Jurkat, Clone E6-1 (cell line): ENCODE measurements at places on chromosomes 16 and 17.

DNA sequence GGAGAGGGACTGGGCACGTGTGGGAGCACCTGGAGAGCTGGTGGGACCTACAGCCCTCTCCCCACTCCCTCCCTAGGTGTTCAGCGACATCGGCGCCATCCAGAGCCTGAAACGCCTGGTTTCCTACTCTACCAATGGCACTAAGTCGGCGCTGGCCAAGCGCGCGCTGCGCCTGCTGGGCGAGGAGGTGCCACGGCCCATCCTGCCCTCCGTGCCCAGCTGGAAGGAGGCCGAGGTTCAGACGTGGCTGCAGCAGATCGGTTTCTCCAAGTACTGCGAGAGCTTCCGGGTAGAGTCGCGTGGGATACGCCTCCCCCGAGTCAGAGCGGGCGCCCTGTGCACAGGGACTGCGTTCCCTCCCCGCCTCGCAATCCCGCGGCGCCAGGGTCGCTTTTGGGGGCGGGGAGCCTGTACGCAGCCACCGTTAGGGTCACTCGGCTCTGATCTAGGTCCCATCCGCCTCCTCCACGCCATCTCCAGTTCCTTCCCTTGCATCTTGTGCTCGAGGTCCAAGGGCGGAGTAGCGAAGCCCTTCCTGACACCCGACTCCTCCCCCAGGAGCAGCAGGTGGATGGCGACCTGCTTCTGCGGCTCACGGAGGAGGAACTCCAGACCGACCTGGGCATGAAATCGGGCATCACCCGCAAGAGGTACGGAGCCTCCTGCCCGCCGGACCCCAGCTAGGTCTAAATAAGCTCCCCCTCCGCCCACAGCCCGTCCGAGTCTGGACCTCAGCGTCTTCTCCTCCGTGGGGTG is 13.0 kb downstream of the SARM1 start:
- DNase-seq, result no peak

- DNase-seq, result no peak
Measured at GRCh38 chr16:86313631-86314030, 196.7 kb upstream of the FOXF1 start.

DNA sequence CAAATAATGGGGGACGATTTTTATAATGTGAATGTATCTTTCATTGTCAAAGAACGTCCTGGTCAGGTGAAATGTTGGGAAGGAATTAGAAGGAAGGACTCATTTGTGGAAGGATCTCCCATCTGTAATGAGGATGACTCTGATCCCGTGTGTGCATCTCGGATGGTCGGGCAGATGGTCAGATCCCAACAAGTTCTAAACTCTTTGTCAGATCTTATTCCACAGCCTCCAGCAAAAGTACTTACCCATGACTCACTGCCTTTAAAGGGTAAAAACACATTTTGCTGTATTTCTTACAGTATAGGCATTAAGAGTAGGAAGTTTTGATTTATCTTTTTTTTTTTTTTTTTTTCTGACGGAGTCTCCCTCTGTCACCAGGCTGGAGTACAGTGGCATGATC is 539 bp upstream of the KRTAP4-8 start:
- no peak for DNase-seq

- DNase-seq, result no peak
Measured at GRCh38 chr16:48113471-48113870, 42.3 kb downstream of the ABCC12 start.

DNA sequence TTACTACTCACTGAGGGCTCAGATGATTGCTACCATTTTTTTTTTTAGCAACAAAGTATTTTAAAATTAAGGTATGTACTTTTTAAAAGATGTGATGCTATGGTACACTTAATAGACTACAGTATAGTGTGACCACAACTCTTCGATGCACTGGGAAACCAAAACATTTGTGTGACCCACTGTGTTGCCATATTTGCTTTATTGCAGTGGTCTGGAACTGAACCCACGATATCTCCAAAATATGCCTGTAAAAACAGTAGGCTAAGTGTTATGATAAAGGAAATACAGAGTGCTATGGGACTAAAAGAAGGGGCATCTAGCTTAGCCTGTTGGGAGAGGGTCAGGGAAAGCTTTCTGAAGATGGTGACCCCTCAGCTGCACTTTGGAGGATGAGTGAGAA is 41.6 kb upstream of the HNF1B start:
- no peak for DNase-seq

GRCh38 chr17:32523017-32523680 is 36.4 kb downstream of the CDK5R1 start:
- DNase-seq, result no peak

GRCh38 chr16:86241681-86242080 is 268.6 kb upstream of the FOXF1 start:
- DNase-seq, result no peak

DNA sequence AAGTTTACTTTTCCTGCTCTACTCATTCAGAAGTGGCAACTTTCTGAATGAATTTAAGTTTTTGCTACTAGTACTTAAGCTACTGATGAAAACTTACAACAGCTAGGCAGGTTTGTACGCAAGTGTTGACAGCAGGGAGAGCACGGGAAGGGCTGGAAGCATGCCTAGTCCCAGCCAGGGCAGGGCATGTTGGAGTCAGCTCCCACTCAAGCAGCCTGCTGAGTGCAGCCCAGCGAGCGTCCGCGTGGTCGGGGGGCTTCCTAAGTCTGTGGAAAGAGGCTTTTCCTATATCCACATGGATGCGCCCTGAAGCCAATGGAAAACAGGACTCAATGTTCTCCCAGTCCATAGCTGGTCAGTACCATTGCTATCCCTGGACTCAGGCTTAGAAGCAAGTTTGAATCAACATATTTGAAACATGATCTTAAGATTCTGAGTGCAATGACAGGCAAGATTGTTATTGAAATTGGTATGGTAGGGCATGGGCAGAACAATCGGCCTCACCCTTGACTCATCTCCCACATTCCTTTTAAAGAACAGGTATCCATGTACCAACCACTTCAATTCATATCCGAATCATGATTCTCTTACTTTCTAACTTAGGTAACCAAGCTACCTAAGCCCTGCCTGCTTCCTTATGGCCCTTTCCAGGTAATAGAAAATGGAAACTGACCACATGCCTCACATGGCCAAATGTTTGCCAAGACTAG is 22.5 kb downstream of the CYB5D2 start:
- no peak for DNase-seq

GRCh38 chr17:50425682-50426471 is at the start of gene ACSF2:
TSS of gene ACSF2 (plus strand) at chr17:50426218. CDS start at chr17:50426262, 44 bp downstream.
- peak; percentile 20 for DNase-seq

DNA sequence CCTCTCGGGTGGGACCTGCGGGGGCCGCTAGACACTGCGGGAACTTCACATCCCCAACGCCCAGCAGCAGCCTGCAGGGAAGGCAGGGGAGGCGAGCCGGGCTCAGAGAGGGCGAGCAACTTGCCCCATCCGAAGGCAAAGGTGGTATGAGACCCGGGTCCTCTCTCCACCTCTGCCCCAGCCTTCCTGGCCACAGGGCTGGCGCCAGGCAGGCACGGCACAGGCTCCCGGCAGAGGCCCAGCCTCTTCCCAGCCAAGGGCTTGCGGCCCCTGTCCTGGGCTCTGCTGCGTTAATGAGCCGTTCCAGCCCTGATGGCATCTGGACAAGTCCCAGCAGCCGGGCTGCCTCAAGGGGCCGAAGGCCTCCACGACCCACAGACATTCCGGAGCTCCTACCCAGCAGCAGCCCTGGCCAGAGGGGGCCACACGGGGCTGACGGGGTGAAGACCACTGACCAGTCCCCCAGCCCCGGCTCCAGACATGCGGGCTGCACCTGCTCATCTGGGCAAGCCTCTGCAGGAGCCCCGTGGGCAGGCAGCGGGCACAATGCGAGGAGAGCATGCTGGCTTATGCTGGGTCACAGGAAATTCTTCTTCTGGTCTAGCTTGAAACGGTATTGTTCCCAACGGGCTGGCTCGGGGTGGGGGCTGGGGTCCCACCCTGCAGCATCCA is 1.2 kb upstream of the HS3ST6 start:
- no peak for DNase-seq

- peak; percentile 42 for DNase-seq
Measured at GRCh38 chr17:65027305-65027704, 29.2 kb downstream of the GNA13 start.

- peak; percentile 49 for DNase-seq
Measured at GRCh38 chr17:79996291-79996690, 39.4 kb downstream of the TBC1D16 start.

GRCh38 chr16:67923414-67924116 is 8.1 kb downstream of the CTRL start:
- no peak for DNase-seq

- no peak for DNase-seq
Measured at GRCh38 chr17:27771586-27771985, 28.7 kb downstream of the NOS2 start.
